Activated CD8-positive, alpha-beta memory T cell treated with anti-CD3 and anti-CD28 coated beads, Interleukin-2, amount 50 U/mL, for 4 hours (primary cell): ENCODE measurements at places on chromosomes 1 and 21.
A peak's percentile ranks its signal among the peaks of the same experiment; 100 is the strongest.

DNA sequence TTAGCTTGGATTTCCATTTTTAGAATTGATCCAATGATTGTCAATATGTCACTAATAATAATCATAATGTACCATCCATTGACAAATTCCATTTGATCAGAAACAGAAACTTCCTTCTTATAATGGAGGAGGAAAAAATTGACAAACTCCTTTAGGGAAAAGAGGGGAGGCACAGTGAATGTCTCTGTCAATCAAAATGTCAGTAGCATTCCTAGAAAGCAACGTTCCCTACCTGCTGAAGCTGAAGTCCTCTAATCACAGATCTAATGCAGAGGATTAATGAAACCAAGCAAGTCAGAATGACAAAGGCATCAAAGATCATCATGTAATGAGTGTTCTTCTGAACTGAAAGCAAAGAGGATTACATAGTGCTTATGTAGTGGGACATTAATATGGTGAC is 22.4 kb downstream of the MCOLN3 start:
- DNase-seq, result no peak

- no peak for DNase-seq
Observed at GRCh38 chr1:8716238-8716637, 101.2 kb downstream of the RERE start.

DNA sequence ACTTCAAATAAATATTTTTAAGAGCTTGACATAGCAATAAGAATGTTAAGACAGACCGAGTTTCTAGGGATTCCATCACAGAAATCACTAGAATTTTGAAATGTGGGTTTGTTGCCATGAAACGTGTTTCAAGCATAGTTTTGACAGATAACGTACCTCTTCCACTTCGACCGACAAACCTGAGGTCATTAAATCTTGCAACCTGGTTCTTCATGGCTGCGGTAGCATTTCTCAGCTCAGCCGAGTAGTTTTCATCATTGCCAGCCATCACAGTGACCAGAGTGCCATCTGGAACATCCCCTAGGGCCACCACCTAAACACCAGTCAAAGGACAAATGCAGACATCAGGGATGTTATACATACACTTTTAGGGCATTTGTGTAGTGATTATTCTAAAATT is 168.7 kb downstream of the RUNX1 start:
- DNase-seq, result no peak

- DNase-seq, result no peak
Observed at GRCh38 chr1:79845936-79846335, 839.4 kb upstream of the ADGRL4 start.

- DNase-seq, result no peak
Observed at GRCh38 chr1:52059321-52059720, 3.2 kb downstream of the BTF3L4 start.

DNA sequence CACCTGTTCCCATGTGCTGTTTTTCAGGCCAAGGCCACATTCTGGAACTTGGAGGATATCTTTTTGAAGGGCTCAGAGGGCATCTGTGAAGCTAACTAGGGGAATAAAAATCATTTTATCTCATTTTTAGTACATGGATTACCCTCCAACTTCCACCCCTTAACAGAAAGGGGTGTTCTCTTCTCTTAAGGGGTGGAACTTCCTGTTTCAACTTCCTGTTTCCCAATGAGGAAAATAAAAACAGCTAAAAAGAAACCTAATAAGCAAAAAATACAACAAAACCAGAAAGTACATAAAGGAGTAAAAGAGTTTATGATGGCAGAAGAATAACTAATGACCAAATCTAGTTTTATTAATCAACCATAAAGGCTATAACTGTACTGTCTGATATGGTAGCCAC is 24.8 kb upstream of the SLC22A15 start:
- DNase-seq, result no peak

- DNase-seq, result no peak
Observed at GRCh38 chr1:35324486-35324885, 56.0 kb downstream of the ZMYM4 start.

DNA sequence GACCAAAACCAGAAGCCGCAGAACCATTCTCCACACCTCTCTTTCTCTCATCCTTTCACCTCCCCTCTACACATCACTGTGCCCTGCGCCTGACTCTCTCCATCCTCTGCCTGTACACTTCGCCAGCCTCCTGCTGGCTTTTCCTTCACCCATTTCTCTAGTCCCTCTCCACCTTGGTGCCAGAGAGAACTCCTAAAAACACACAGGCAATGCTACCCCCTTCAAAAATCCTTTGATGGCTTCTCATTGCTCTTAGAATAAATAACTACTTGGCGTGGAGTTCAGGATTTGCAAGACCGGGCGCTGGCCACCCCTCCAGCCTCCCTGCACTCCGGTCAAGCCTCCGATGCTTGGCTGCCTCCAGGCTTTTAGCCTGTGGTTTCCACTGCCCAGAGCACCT is 8.6 kb downstream of the CRABP2 start:
- DNase-seq, result no peak

DNA sequence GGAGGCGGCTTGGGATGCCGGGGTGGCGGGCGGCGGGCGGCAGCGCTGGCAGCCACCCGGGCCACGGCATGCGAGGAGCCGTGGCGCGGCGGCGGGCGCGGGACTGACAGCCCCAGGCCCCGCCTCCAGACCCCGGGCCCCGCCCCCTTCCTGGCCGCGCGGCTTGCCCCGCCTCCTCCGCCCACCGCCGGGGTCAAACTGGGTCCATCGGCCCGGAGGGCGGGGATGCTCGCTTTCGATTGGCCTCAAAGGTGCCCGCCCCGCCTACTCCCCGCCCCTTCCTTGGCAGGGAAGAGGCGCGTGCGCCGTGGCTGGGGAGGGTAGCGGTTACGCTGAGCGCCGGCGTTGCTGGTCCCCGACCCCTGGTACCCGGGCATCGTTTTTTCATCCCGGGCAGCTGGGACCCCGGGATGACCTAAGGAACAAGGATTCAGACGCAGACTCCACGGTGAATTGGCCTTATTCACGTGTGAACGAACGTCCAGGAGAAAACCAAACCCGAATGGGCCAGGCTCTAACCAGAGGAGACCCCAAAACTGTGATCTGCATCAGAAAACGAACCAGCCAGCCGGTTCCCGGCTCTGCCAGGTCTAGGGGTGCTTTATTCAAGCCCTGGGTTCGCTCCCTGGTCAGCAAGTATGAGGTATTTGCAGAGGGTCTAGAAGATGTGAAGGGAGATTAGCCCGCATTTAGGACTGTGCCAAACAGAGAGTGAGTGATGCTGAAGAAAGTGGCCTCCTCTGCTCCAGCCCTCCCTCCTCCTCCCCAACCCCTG is 117.2 kb upstream of the GUCA2B start:
- DNase-seq, result peak; percentile 99

DNA sequence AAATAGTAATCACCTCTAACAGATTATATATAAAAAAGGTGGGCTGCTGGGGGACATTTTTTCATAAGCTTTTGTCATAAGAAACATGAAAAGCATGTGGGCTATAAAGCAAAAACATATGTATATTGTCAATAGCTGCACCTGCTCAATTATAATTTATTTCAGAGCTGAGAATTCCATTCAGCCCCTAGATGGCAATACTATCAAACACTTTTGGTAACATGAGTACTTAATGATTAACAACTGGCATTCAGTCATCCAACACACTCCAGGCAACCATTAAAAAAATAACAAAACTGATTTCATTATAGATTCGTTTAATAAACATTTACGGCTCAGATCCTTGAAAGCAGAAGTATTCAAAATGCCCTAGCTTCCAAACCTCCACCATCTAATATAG is 115.1 kb downstream of the KCTD3 start:
- DNase-seq, result no peak

DNA sequence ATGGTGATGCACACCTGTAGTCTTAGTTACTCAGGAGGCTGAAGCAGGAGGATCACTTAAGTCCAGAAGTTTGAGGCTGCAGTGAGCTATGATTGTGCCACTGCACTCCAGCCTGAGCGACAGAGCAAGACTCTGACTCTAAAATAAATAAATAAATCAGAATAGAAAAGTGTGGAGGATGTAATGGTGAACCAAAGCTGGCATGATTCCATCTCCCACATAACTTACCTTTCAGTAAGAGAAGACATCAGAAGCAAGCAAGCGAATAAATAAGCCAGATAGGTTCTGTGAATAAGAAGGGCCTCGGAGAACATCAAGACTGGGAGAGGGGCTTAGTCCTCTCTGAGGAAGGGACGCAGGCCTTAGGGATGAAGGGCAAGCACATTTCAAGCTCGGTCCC is 59.5 kb downstream of the TOMM20 start:
- DNase-seq, result no peak

- DNase-seq, result no peak
Observed at GRCh38 chr1:50658459-50659076, 235.3 kb upstream of the DMRTA2 start.

DNA sequence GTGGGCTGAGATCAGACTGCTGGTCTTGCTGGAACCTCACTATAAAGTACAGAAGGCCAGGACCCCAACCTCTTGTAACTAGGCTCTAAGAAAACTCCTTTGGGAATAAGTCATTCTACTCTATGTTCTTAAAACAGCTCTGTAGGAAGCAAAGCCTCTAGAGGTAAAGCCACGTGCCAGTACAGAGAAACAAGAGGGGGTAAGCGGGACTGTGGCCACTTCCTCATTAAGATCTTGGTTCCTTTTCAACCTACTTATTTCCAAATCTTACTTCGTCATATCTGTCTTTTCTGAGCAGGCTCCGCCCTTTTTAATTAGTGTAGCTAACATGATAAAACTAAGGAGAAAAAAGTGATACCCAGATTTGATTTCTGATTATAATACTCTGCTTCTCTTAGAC is 3.8 kb downstream of the NCSTN start:
- DNase-seq, result no peak
